Head of caudate nucleus (tissue), 42 donors: ENCODE measurements at places on chromosomes 3 and 15.

DNA sequence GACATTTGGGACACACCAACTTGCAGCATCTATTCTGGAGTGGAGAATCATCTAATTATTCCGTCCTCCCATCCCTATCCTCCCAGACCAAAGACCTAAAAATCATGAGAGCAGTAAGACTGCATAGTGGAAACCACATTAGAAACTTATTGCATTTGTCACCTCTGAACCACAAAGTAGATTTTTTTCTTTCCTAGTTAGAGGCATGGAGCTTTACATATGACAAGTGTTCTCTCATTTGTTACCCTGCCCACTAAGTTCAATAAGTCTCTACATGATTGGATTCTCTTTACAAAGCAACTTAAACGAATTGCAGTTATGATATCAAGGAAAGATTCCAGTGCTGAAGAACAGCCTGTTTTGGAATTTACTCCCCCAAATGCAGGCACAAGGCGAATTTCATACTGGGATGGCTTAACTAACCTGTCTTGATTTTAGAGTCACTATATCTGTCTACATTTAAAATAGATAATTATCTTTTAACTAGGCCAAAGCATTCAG is 42.3 kb upstream of the LRRFIP2 start:
- DNase-seq, result no peak

GRCh38 chr3:123383091-123384053 is 65.5 kb downstream of the ADCY5 start:
- no peak for DNase-seq

DNA sequence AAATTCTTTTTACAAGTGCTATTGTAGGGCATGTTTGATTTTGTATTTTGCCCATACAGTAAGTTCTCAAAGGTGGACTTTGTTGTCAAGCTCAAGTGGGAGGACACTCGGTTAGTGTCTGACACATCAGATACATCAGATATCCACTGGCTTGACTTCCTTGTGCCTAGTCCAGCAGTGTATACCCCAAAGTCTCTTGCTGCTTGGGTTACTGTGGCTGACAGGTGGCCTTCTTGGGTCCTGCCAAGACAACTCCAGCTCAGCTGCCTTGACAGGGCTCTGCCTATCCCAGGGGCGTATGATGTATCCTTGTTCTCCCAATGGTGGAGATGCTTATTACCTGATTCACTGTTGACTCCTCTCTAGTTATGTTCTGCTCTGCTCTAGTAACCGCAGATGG is 214.9 kb downstream of the CBLB start:
- DNase-seq, result no peak

DNA sequence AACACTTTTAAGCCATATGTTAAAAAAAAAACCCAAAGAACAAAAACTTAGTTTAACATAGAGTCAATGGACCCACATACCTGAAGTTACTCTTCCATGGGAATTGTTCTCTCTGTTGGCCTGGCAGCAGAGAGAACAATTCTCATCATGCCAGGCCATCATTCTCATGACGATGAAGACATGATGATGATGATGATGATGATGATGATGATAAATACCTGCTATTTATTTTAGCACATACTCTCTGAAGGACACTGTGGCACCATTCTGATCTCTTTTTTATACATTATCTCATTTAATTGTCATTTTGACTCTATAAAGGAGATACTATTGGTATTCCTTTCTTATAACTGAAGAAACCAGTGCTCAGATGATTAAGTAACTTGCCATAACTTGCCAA is 366.9 kb downstream of the MFSD1 start:
- DNase-seq, result no peak

DNA sequence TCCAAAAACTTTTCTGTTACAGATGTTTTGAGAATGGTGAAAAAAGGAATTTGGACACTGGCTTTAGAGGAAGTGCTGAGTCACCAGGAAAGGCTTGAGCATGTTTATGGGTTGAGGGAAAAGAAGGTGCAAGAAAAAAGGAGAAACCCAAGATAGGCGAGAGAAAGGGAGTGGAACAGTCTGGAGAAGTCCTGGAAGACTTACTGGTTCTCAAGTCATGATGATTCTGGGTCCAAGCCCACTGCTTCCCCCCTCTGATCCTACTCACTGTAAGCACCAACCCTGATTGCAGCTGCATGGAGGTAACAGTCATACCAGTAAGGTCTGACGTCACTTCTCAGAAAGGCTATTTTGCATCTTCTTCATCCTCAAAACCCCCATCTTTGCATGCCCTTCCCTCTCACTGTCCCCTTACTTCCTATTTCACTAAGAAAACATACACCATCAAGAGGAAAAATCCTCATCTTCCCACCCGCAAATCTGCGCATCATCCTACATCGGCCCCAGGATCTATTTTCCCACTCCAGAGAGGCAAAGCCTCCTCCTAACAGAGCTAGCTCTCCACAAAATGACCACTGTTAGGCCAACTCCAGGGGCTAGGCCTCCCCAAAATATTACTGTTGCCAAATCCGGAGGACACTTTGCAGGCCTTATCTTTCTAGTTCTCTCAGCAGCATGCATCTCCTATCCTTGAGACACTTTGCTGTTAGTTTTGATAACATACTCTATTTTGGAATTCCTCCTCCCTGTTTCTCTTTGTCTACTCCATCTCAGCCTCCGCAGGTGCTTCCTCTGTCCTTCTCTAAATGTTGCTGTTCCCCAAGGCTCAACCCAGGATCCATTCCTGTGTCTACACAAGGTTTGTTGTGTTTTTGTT is 3.2 kb upstream of the ATP13A3 start:
- DNase-seq, result no peak

- no peak for DNase-seq
Observed at GRCh38 chr15:29815000-29815710, 7.1 kb downstream of the TJP1 start.

DNA sequence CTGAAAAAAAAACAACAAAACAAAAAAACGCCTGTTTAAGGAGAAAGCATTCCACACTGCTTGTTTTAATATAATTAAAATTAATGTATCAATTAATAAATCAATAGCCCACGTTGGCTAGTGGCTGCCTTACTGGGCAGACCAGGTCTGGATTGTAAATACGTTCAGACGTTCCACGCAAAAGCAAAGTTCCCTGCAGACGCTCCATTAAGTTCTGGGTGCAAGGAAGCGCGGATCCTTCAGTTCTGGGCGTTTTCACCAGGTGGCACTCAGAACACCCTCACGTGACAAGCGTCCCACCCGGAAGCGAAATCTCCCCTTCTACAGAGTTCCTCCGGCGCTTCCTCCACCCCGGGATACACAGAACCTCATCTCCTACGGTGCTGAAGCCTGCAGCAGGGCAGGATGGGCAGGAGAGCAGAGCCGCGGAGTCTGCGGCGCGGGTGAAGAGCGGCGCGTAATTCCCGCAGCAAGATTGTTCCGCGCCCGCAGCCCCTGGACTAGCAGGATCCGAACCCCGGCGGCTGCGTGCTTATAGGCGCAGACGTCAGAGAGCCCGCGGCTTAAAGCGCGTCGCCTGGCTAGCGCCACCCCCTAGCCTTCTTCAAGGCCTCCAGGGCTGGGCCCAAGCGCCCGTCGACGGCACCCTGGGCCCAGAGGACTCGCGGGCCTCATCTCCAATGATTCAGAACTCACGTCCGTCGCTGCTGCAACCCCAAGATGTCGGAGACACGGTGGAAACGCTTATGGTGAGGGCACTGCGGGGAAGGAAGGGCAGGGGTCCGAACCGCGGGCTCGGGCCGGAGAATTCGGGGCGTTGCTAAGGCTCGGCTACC is at the start of gene SLC25A38:
SLC25A38 (plus strand) TSS at position 326 of the 836 bp plus-strand sequence; CDS start at position 681, 355 bp downstream.
- peak; percentile 94 for DNase-seq

- no peak for DNase-seq
Observed at GRCh38 chr3:141477224-141477623, 9.6 kb upstream of the RASA2 start.

DNA sequence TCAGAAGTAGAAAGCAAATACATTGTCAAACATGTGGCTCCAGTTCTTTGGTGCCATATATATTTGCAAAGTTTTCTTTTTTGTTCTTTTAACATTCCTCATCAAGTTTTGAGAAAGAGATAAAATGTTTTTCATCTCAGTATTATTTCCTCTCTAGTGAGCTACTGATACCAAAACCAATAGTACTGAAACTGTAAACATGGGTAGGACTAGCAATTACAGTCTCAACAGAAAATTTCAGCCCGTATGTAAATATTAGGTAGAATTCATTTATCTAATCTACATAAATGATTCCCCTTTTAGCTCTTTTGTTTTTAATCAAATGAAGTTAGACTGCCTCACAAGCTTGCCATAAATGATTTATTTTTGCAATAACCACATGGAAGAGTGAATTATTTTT is 21.4 kb downstream of the SECISBP2L start:
- DNase-seq, result no peak

DNA sequence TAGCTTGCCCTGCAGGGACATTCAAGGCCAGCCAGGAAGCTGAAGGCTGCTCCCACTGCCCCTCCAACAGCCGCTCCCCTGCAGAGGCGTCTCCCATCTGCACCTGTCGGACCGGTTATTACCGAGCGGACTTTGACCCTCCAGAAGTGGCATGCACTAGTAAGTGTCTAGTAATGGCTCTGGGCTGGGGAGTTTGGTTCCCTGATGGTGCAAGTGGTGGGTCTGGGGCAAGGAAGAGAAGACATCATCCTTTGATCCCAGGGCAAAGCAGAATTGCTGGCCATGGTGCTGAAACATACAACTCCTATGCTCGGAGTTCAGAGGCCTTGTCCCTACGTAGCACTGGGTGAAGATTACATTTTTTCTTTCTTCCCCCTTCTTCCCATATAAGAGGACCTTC is 311.4 kb downstream of the EPHB1 start:
- DNase-seq, result no peak

DNA sequence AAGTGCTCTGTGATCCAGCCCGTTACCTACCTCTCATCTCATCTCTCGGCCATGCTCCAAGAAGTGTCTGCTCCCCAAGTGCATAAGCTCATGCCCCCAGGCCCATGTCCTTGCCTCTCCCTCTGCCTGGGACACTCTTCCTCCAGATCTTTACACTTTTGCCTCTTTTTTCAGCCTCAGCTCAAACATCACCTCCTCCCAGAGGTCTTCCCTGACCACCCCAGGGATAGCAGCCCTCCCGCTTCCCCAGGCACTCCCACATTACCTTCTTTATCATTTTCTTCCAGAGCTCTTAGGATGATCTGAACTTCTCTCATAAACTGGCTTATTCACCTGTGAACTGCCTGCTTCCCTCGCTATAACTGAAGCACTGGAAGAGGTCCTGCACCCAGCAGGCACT is 2.7 kb upstream of the FURIN start:
- DNase-seq, result no peak

DNA sequence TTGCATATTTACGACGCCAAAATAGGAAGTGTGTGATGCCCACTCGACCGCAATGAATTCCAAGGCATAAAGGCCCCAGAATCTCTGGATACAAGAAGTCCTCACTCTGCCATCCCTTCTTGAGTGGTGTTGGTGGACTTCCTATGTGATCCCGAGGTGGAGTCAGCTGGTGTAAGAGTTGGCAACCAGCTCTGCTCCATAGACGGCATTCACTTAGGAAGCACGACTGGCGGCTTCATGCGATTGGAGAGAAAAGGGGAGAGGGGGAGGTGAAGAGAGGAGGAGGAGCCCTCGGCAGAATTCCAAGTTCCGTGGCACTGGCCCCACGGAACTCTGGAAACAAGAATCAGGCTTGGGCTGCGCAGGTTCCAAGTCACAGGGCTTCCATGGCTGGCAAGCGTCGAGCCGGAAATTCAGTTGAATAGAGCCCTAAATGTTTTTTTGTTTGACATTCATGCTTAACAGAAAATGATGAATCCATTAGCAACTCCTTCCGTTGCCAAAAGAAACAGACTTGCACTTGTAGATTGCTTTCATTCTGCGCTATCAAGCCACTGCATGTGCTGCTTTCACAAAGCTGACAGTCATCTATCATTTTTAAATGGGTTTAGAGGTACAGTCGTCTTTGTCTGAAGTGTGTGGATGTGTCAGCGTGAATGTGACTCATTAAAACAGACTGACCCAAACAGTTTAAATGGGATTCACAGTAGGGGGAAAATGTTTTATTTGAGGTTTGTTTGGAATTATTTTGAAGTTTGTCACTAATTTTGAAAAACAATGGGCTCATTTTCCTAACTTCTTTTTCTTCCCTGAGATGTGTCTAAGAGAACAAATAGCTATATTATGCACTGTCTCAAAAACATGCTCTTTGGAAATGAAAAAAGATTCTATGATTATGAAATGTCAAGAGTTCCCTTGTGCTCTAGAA is 428.3 kb upstream of the ATP11B start:
- DNase-seq, result peak; percentile 75

DNA sequence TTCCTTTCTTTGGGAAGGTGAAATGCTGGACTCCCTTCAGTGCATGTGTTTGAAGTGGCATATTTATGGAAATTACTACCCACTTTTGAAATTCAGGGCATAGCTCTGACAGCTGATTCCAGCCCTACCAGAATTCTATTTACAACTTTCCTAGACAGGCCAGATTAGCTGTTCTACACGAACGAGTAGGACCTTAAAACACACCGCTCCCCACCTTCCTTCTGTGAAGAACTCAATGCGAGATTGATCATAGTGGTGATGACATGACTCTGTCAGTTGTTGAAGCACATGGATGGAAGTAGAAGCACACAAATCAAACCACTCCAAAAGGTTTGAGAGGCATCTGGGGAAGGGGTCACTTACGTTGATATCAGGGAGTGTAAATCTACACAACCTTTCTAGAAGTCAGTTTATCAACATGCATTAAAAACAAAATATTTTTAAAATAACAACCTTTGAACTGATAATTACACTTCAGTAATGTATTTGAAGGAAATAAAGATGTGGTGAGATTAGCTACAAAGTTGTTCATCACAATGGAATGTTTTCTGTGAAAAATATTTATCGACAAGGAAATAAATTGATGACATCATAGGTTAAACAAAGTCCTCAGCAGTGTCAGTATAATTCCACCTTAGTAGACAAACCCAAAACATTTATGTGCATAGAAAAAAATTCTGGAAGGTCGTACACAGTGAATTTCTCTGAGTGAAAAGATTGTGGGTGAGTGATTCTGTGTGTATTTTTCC is 29.8 kb downstream of the RARB start:
- DNase-seq, result no peak

DNA sequence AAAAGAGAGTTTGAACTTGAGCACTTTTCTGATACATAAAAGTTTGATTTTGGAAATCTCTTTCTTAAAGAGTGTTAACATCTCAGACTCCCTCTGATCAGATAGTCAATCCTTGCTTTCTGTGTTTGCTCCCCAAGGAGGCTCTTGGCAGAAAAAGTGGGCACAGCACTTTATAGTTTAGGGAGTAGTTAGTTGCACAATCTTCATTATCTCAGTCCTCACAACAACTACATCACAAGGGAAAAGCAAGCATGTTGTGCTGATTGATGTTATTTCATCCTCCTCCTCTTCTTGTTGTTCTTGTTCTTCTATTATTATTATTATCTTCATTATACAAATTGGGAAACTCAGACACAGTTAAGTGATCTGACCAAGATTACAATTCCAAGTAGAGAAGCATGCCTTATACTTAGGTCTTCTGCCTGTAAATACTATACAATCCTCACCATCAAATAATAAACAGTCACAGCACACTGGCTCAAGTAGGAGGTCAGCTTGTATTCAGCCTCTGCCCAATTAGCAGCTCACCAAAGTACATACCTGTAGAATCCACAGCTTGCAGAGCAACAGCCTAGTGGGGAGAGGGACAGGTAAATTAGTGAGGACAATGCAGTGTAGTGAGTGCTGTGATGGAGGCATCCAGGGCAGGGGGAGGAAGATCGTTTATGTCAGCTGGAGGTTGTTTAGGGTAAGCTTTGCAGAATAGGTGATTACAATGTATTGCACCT is 304.1 kb upstream of the MME start:
- DNase-seq, result no peak
